Colonic mucosa (tissue), 4 donors: ENCODE measurements at places on chromosomes 4 and X. TPM values are rescaled to one million over a fixed set of nuclear protein-coding genes. Genes with fewer than 3 reads are reported as not detected.

ABCE1 gene
- 25.0 TPM for total RNA-seq

GRCh38 chr4:168917138-168917779 lies 92.8 kb downstream of the CBR4 start:
- H3K27ac ChIP-seq: no peak overlapping the region

MAGEB17 gene
- not detected for total RNA-seq

DNA sequence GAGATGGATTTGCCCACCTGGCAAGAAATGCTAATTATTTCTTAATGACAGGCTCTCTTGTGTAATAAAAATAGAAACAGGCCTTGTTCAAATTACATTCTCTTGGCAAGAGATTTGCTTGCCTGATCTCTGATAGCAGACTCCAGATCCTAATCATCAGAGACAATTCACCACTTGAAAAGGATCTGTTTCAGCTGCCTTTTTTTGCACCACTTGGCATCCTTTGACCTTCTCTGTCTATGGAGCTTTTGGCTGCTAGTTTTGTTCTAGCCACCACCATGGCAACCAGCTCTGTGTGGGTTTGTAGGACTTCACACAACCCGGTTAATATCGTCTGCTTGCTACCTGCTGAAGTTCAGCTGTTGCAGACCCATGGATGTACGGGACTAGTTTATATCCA lies 241.1 kb upstream of the TLL1 start:
- DNase-seq: no peak
- no peaks in the 10 kb centered on the region for H3K36me3 ChIP-seq
